ENCODE measurements at places on chromosomes 11 and 22.

DNA sequence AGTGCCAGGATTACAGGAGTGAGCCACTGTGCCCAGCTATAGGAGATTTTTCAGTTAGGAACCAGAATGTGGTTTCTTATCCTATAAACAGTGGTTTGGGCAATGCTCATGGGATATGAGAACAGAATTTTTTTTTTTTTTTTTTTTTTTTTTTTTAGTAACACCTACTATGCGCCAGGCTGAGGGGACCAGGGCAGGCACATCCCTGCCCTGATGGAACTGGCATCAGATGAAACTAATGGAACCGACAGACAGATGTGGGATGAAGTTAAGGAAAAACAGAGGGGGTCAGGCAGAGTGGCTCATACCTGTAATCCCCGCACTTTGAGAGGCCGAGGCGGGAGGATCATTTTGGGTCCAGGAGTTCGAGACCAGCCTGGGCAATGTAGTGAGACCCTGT, 4.9 kb downstream of the SEC14L4 start:
- DNase-seq, result no peak

DNA sequence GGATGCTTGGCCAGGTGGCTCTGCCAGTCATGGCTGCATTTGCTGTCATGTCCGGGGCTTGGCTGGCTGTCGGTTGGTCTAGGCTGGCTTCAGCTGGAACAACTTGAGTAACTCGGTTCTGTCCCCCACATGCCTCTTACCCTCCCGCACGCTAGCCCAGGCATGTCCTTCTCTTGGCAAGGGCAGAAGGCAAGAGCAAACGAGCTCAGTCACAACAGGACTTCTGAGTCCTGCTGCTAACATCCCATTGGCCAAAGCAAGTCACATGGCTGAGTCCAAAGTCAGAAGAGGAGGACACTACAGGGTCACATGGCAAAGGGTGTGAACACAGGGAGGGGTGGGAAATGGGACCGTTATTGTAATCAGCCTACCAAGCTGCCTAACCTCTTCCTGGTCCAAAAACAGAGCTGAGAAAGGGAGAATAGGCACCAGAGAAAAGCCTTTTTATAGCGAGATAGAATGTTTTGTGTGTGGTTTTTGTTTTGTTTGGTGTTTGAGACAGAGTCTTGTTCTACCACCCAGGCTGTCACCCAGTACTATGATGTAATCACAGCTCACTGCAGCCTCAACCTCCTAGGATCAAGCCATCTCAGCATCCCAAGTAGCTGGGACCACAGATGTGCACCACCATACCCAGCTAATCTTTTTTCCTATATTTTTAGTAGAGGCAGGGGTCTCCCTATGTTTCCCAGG, 81.9 kb downstream of the MN1 start:
- DNase-seq, result no peak

DNA sequence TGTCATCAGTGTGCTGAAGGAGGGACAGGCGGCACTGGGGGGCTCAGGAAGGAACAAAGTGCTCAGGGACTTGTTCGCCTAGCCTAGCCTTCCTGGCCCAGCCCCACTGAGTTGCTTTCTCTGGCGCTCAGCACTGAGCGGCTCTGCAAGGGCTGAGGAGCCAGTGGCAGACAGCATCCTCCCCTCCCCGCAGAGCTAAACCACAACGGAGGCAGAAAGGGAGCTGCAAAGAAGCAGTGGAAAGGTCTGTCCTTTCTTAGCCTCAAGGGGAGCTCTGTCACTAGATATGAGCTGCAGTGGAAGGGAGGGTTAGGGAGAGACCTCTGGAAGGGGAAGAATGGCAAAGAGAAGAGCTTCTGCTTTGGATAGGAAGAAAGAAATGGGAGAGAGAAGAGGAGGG, 89.7 kb upstream of the PHOX2A start:
- DNase-seq, result no peak

GRCh38 chr11:99535819-99536218, 515.1 kb downstream of the CNTN5 start:
- no peak for DNase-seq

DNA sequence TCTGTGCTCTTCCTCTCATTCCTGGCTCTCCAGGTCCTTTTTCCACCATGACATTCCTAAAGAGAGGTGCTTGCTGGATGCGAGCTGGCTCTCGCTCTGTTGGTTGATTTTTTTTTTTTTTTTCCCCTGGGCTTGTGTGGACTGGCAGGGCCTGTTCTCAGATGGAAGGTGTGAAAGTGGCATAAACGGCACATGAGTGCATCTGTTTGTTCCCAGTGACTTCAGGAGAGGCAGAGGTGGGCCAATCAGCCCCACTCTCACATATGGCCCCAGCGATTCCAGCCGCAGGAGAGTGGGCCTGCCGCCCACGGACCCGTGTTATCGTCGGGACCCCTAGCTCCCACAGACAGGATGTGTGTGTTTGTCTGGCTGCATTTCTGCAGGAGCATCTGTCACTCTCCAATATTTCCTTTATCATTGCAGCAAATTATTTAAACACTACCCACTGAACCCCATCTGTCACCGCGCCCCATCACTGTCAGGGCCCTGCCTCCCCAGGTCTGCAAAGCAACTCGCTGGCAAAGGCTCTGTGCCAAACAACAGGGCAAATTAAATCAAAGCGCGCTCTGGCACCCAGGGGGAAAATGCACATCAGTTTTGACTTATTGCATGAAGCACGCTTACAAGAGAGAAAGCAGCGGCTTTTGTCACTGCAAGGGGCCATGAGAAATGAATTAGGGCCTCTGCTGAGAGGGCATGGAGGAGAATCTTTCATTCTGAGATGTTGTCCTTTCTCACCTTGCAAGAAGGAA, 886.3 kb downstream of the NTM start:
- DNase-seq, result no peak

Measured in fibroblast of villous mesenchyme (primary cell).